ENCODE measurements at places on chromosomes 11 and 22.

DNA sequence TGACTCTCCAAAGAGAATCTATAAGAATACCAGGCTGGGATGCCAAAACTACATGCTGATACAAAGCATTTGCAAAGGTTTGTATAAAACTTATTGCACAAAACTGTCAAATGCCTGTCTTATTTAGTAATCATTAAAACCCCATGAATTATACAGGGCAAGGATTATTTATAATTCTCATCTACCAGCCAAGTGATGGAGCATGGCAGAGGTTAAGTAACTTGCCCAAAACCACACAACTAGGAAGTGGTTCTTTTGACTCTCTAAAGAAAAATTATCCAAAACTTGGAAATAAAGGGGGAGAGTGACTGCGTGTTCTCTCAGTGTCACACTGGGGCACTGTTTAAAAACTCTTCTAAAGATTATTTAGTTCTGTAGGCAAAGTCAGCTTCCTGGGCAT is 17.4 kb upstream of the CLMP start:
- no peak for DNase-seq

- DNase-seq, result peak; percentile 87
Observed at GRCh38 chr22:19709063-19709769, 5.1 kb upstream of the SEPTIN5 start.

- no peak for DNase-seq
Observed at GRCh38 chr22:49856343-49856742, 2.7 kb downstream of the ZBED4 start.

DNA sequence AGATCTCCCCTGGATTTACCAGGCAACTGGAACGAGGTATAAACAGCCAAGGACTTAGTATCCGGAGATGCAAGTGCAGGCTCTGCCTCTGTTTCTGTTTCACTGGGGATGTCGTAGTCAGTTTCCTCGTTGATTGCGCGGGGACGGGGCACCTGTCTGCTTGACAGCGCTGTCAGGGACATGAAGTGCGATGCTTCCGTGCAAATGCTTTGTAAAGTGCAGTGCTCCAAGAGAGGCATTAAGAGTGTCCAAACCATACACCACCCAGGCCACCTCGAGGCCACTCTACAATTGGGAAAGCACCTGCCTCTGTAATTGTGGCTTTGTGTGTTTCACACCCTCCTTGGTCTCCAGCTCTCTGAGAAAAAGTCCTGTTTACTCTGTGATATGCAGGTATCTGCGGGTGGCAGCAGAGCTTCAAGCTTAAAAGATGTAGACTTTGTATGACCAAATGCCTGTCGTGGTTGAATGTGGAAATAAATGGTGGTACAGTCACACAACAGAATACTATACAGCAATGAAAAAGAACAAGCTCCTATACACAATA is 18.6 kb upstream of the CD5 start:
- DNase-seq, result no peak

GRCh38 chr11:93984936-93985335 is 36.2 kb upstream of the HEPHL1 start:
- DNase-seq, result no peak

DNA sequence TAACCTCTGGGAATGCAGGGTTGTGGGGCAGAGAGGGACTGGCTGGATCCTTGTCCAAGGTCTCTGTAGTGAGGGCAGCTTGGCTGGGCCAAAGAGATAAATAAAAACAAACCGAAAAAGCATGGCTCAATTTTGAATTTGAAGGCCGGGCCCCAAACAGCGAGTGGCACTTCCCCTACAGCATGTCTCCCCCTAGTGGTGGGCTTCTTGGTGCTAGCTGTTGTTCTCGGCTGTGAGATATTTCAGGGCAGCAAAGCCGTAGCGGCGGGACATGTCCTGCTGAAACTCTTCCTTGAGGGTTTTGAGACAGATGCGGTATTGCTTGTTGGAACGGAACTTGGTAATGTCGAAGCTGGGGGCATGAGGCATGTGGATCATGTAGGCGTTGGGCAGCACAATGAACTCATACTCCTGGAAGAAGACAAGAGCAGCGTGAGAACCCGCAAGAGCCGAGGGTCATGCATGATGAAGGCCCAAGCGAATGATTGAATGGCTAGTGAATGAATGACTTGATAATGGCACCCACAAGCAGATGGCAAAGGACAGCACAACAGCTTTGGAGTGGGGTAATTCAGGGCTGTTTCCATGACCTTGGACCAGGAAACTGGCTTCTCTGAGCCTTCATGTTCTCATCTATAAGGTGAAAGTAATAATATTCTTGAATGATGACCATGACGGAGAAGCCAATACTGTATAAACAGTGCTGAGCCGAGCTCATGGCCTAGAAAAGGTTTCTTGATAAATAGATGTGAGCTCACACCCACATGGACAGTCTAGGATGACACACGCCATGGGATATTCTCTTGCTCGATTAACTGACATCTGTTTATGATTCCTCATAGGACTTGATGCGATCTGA is 216.3 kb upstream of the SYN3 start:
- DNase-seq, result peak; percentile 18

GRCh38 chr11:15585602-15586331 is 471.0 kb downstream of the INSC start:
- no peak for DNase-seq

- no peak for DNase-seq
Observed at GRCh38 chr11:126658306-126659056, 303.0 kb downstream of the ST3GAL4 start.

- no peak for DNase-seq
Observed at GRCh38 chr11:18310800-18311340, 11.1 kb downstream of the HPS5 start.

GRCh38 chr22:50011447-50012210 is 936 bp downstream of the IL17REL start:
- DNase-seq, result peak; percentile 20

GRCh38 chr11:15884141-15884540 is 472.2 kb downstream of the SOX6 start:
- DNase-seq, result peak; percentile 34

- no peak for DNase-seq
Observed at GRCh38 chr11:64035576-64035975, at the start of gene FLRT1. FLRT1 (plus strand) TSS chr11:64035931; CDS start chr11:64116268, 80,337 bp downstream.

- DNase-seq, result no peak
Observed at GRCh38 chr11:14075118-14076078, 112.9 kb downstream of the SPON1 start.

DNA sequence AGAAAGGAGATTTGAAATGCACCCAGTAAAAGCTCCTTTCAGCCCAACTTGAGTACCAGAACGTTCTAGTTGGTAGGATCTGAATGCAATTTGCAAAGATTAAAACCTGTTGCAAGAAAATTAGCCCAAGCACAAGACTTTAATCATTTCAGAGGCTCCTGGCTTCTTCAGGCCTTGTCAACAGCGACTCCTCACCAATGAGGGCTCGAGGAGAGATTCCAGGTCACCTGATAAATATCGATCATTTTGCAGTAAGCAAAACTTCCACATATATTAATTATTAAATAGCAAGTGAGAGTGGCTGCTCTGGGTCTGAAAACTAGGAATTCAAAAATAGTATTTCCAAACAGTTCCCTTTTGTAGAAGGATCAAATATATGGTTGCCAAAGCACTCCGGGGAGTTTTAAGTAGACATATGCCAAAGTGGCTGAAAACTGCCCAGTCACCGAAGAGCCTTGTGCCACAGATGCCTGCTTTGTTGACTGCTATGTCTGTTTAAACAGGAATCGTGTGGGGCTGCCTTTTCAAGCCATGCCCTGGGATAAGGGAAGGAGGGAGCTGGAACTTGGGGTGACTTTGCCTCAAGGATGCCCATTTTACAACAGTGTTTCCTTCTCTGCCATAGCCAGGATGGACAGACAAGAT is 64.0 kb downstream of the CSNK2A3 start:
- DNase-seq, result no peak

DNA sequence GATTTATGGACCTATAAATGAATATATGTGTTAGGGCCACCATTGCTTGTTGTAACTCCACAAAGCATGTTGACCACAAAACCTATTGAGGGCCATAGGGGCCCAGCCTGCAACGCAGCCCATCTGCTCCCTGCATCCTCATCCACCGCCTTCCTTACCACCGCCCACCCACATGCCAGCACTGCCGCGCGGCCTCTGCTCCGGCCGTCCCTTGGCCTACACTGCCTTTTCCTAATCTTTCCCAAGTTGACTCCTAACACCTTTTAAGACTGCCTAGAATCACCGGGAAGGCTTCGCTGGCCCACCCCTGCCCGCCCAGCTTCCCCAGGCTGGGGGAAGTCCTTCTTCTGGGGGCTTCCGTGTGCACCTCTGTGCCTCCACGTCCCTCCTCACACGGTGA is 55.0 kb downstream of the SNX19 start:
- no peak for DNase-seq

GRCh38 chr11:9461760-9462134 is 935 bp downstream of the ZNF143 start:
- no peak for DNase-seq

DNA sequence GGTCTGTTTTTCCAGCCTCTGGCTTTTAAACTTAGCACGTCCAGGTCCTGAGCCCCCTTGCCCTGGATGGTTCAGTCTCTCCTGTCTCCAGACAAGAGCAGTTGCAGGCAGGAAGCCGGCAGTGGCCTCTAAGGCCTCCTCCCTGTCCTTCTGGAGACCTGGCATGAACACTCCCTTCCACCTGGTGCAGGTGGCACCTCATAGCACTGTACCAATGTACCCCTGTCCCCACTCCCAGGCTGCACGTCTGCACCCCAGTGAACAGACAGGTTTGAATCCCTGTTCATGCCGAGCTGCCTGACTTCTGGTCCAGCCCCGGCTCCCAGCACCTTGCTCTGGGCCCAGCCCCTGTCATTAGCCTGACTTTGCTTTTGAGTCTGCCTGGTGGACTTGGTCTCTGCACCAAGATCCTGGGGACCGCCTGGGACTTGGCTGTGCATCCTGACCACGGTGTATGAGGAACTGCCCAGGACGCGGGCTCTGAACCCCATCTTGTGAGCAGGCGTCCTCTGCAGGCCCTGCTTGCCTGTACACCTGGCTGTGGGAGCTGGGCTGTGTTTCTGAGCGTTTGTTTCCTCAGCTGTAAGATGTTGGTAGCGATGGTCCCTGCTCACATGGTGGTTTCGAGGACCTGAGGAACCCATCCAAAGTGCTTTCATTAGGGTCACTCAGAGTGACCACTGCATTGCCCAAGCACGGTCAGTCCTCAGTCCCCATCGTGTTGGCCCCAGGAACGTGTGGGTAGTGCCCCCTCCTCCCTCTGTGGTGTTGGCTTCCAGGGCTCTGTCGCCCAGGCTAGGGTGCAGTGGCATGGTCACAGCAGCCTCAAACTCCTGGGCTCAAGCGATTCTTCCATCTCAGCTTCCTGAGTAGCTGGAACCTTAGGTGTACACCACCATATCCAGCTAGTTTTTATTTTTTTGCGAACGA is 75.0 kb upstream of the SHANK2 start:
- DNase-seq, result no peak

- DNase-seq, result no peak
Observed at GRCh38 chr11:83272627-83273026, 13.5 kb downstream of the CCDC90B start.

DNA sequence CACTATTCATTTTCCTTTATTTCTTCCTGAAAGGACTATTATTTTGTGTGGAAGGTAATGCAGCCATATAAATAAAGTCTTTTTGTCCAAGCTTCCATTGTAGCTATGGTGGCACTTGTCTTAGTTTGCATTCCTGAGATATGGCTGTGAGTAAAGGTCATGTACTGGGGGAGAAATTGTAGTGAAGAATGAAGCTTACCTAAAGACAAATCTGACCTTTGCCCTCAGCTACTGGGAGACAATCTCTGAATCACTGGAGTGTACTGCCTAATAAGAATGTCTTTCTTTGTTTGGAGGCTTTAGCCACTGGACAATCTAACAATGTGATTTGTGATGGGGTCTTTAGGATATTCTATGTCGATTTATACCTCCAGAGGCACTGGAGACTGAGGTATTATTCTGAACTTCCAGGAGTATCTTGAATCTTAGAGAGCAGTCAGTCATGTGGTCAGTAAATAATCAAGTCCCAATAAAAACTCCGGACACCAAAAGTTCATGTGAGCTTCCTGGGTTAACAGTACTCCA is 39.7 kb upstream of the OR5AK2 start:
- no peak for DNase-seq

DNA sequence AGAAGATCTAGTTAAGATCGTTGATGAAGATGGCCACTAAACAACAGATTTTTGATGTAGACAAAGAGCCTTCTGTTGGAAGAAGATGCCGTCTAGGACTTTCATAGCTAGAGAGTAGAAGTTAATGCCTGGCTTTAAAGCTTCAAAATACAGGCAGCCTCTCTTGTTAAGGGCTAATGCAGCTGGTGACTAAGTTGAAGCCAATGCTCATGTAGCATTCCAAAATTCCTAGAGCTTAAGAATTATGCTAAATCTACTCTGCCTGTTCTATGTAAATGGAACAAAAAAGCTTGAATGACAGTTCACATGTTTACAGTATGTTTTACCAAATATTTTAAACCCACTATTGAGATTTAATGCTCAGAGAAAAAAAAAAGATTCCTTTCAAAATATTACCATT is 492.6 kb downstream of the CNTN5 start:
- no peak for DNase-seq

- no peak for DNase-seq
Observed at GRCh38 chr11:20873054-20873453, 203.7 kb downstream of the NELL1 start.

GRCh38 chr11:28114731-28115130 is 6.5 kb downstream of the METTL15 start:
- no peak for DNase-seq

DNA sequence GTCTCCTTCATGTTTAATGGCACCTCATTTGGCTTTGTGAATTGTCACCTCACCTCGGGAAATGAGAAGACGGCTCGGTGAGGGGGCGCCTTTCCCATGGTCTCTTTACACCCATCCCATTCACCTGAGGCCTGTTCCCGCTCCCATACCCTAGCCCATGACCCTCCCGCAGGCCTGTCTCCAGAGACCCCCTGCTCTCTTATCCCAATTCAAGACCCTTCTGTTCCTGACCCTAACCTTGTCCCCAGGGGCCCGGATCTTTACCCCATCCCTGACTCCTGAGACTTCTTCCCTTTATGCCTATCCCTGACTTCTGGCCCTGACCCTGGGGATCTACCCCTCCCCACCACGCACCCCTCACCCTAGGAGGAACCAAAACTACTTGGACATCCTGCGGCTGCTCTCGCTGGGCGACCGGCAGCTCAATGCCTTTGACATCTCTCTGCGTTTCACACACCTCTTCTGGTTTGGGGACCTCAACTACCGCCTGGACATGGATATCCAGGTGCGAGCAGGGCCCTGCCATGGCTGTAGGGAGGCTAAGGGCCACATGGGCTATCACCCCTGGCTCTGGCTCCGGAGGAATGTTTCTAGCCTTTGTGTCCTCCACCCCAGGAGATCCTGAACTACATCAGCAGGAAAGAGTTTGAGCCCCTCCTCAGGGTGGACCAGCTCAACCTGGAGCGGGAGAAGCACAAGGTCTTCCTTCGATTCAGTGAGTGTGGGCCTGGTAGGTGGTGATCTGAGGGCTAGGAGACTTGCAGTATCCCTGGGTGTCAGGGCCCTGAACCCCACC is 7.9 kb downstream of the INPPL1 start:
- peak; percentile 38 for DNase-seq

- no peak for DNase-seq
Observed at GRCh38 chr11:122823564-122823963, 14.7 kb upstream of the CRTAM start.

GRCh38 chr11:108698844-108699642 is 34.2 kb downstream of the DDX10 start:
- DNase-seq, result no peak

- DNase-seq, result peak; percentile 72
Observed at GRCh38 chr22:45240104-45240809, 437 bp downstream of the KIAA0930 start.

- DNase-seq, result no peak
Observed at GRCh38 chr11:8690374-8691342, 8.1 kb downstream of the RPL27A start.

All from right cardiac atrium (tissue), 5 donors.